ENCODE measurements at places on chromosomes 7 and 10.

- ATAC-seq = no peak
Measured at GRCh38 chr7:102222445-102222844, 64.2 kb upstream of the SH2B2 start.

DNA sequence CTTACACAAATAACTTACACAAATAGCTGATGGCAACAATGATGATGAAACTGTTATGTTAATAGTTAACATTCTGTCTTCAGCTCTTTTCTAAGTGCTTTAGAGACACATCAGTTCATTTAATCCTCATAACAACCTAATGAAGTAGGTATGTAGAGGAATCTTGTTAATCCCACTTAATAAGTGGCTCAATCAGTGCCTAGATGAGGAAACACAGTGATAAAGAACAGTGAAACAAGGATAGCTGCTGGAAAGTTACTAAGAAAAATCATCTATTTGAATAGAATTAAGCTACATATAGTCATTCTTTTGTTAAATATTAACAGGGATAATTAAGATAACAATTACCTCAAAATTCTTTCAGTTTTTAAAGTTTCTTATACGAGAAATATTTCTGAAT lies 487.6 kb downstream of the ARL4A start:
- ATAC-seq = no peak

- ATAC-seq = no peak
Measured at GRCh38 chr10:121521794-121522556, 76.3 kb downstream of the FGFR2 start.

DNA sequence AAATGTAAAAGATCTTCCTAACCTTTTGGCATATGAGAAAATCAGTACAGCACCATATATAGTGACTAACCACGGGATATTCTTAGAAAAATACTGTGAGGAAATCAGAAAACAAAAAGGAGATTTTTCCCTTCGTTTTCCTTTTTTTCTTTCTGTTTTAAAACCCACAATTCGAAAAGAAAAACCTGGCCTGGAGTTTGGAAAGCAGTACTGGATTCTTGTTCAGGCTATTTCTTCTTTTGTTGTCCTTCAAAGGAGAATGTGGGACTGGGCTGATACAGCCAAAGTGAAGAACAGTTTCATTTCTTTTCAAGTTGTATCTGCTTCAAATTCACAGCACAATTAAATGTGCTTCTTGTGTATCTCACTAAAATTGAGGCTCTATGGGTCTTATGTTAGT lies 156.8 kb upstream of the PHYHIPL start:
- no peak for ATAC-seq

- no peak for ATAC-seq
Measured at GRCh38 chr10:80277016-80277415, 12.4 kb downstream of the MAT1A start.

DNA sequence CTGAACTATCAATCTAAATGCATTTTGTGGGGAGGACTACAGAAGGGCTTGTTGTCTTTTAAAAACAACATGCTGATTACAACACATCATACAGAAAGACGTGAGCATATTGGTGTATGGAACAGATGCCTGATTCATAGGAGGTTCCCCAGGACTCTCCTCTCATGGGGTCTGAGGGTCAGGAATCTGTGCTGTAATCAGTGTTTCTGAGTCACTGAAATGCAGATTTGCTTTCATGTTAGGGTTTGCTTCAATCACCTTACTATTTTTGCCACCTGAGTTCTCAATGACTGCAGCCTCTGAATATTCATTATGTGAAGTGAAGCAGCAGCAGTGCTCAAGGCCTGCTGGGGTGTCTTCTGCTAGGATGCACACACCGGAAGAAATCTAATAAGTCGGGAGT lies 550 bp upstream of the ANK3 start:
- ATAC-seq = no peak

GRCh38 chr10:63896992-63897391 lies 375.8 kb downstream of the REEP3 start:
- no peak for ATAC-seq

DNA sequence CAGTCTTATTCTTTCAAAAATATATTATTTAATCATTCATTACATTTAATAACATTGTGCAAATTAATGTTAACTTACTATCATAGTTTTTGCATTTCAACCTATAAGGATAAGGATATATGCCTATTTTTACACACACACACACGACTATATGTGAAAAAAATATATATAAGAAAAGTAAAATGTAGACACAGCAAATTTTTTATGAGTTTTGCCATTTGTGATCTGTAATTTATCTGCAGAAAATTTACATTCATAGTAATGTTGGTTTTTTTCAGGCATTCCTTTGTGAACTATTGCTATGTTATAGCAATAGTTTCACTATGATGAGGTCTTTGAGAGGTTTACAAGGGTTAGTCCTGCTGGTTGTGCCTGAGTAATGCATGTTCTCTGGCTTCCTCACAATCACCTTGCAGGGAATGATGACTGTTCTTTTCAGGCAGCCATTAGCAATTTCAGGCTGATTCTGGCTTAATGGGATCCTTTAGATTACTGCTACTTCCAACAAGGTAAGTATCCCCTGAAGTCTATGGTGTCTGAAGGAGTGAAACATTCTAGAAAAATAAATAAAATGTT lies 183.7 kb upstream of the CDK1 start:
- no peak for ATAC-seq

- ATAC-seq = no peak
Measured at GRCh38 chr7:28364082-28364481, 48.2 kb upstream of the CREB5 start.

- ATAC-seq = no peak
Measured at GRCh38 chr7:48114115-48114514, 25.1 kb downstream of the UPP1 start.

DNA sequence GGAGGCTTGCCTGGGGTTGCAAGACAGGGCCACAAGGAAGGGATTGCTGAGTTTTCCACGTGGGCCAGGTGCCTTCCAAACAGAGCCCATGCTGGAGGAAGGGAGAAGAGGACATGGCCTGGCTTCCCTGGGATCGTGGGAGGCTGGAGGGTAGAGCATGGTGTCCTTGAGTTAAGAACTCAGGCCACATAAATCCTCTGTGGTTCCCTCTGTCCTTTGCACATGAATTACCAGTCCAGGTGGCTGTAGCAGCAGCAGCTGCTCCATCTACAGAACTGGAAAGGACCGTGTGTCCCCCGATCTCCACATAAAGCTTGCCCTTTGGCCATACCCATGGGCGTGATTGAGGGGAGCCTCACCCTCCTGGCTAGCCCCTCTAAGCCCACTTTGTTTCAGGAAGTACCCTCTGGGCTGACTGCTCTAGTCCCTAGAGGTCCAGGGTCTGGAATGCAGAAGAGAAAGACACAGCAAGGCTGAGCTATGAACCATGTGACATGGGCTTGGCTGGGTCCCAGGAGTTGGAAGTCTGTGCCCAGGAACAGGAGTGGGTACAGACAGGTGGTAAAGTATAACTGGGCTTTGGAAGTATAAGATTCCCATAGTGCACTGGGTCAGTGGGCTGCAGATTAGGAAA lies 84.9 kb downstream of the C10orf105 start:
- no peak for ATAC-seq
